ENCODE measurements at places on chromosomes 16 and 17.

DNA sequence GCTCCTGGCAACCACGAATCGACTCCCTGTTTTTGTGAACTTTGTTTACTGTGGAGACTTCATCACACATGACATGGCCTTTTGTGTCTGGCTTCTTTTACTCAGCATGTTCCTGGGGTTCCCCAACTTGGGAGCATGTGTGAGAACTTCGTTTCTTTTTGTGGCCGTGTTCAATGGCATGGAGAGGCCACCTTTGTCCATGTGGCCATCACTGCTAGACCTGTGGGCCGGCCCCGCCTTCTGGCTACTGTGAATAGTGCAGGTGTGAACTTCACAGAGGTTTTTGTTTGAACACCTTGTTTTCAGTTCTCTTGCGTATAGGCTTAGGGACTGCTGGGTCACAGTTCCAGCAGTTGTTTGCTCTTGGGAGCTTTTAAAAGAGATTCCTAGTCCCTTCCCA lies 5.7 kb upstream of the SLC38A8 start:
- no peak for DNase-seq

DNA sequence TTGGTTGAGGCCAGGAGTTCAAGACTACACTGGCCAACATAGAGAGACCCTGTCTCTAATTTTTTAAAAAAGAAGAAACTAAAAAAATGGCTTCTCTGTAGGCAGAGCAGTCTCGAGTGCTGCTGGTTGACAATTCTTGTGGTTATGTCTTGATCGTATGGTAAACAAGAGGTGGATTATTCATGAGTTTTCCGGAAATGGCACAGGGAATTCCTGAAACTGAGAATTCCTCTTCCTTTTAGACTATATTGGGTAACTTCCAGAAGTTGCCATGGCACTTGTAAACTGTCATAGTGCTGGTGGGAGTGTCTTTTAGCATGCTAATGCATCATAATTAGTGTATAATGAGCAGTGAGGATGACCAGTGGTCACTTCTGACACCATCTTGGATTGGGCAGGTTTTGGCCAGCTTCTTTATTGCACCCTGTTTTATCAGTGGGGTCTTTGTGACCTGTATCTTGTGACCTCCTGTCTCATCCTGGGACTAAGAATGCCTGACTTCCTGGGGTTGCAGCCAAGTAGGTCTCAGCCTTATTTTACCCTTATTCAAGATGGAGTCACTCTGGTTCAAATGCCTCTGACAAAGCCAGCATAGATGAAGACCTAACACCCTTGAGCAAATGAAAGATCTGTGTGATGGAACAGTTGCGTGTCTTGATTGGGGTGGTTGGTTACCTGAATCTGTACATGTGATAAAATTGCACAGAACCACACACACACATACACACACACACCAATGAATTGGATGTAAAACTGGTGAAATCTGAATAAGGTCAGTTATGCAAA lies 30.2 kb downstream of the BMERB1 start:
- DNase-seq: no peak

GRCh38 chr16:19478505-19478904 lies 43.4 kb downstream of the GDE1 start:
- DNase-seq: no peak

DNA sequence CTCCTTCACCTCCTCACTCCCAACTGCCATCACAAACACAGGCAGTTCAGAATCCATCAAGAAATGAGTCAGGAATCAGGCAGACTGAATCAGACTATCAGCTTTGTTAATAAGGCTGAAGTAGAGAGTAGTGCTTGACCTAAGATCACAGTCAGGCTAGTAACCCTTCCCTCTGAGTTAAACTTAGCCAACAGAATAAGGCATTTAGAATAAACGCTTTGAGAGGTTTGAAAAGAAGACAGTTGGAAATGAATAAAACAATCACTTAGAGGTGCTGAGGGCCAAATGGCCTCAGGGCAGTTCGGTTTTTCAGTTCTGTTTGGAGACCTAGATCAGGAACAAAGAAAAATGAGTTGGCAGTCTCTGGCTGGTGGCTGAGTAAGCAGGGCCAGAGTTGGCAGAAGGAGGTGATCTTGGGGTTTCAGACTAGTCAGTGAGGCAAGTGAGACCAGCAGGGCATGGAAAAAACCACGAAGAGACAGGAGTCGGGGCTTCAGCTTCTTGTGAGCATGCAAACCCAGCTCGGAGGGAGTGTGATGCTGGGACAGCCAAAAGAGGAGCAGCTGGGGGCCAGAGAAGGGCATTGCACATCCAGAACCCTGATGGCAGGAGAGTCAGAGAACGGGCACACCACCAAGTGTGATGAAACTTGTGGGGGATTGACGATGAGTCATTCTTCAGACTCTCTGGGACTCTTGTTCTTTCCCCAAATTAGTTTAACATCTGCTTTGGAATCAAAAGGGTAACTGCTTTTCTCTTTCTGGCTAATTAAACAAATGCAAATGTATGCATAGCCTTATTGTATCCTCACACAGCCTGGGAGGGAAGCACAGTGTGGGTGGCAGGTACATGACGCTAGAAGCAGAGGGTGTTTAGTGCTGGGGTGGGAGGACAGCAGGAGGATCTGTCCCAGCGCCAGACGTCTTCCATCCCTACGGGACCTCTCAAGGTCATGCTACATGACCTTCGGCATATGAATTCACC lies 54.8 kb downstream of the SPECC1 start:
- DNase-seq: peak; percentile 79

DNA sequence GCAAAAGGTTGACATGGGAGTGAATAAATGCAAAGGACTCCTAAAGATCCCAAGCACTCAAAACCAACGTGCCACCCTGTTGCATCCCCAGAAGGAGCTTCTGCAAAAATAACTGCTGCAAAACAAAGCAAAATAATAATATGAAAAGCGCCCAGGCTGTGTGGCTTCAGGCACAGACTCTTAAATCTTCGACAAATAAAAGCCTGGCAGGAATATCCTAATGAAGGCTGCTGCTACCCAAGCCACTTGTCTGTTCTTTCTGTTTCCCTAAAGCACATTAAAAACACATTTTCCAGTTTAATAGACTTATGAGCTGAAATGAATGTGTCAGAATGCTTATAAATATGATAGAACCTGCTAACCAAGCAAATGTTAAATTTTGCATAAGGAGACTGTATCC lies 154.0 kb downstream of the SLC39A11 start:
- no peak for DNase-seq

- DNase-seq: no peak
Observed at GRCh38 chr17:47335101-47335936, 11.6 kb downstream of the EFCAB13 start.

DNA sequence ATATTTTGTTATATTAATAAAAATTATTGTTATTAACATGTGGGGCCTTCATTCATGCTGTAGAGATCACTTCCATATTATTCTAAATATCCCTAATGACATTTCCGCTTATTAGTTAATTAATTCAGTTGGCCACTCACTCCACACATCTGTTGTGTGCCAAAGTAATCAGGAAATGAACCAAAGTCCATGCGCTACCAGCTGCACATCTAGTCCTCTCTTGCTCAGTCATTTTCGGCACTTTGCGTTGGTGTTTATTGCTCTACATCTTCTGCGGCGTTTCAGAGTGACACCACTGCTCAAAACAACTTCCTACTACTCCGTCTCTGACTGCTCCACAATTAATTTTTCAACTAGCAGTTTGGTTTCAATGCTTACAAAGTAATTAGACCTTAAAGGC lies 101.4 kb upstream of the ZFHX3 start:
- DNase-seq: no peak

GRCh38 chr17:77610972-77611521 lies 347.5 kb upstream of the TNRC6C start:
- DNase-seq: no peak

DNA sequence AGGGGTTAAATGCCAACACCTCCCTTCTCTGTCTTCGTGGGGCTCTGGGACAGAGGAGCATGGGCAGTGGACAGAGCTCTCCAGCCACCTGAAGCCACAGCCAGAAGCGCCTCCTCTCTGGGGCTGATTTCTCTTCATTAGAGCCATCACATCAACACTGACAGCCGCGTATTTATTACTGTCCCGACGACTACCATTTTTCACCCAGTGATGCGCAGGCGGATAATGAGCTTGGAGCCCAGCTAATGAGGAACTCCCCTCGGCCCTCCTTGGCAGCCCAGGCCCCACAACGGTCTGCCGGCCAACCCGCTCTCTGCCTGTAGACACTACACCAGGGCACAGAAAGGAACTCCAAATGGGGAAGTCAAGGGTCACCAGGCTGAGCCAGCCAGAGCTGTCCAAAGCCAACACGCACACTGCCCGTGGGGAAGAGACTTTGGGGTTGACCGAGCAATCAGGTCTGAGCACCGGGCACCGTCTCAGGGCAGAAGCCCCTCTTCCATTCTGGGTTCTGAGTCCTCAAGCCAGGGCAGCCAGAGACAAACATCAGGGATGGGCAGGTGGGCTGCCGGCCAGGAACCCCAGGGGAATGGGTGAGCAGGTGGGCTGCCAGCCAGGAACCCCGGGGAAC lies 13.2 kb downstream of the SDK2 start:
- no peak for DNase-seq

DNA sequence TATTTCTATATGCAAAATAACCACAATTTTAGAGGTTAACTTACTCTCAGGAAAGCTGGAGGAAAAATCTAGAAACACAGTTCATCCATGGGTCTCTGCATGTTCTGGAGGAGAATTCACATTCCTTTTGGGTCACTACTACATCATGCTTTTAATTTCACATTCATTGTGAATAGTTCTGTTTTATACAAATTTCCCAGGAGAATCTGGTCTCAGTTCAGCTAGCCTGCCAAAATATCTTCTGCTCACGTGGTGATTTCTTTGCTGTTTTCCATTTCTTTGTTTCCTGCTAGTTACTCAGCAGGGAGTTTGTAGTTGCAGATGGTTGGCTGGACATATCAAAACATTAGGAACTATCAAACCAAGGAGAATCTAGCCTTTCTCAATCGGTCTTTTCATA lies at the start of gene ABCA9:
Gene ABCA9, minus strand, starts transcription at position 106 of the 400 bp plus-strand sequence. CDS start 9,801 bp downstream, outside the sequence.
- DNase-seq: no peak

GRCh38 chr17:336110-337021 lies 16.2 kb downstream of the RPH3AL start:
- no peak for DNase-seq

DNA sequence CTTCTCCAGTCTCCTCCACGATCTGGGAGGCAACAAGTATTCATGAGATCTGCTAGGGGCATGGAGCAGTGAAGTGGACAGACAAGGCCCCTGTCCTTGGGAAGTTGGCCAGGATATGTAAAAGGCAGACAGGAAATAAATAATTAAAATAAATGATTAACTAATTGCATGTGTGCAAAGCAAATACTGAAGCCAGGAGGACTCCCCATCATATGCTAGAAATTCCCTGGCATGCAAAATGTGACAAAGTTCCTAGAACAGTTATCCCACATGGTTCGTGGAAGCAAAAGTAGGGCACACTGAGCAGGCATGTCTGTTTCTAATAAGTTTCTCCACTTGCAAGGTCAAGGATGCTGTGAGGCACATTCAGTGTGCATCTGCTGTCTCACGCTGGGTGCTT lies 86.8 kb downstream of the CDYL2 start:
- DNase-seq: no peak

DNA sequence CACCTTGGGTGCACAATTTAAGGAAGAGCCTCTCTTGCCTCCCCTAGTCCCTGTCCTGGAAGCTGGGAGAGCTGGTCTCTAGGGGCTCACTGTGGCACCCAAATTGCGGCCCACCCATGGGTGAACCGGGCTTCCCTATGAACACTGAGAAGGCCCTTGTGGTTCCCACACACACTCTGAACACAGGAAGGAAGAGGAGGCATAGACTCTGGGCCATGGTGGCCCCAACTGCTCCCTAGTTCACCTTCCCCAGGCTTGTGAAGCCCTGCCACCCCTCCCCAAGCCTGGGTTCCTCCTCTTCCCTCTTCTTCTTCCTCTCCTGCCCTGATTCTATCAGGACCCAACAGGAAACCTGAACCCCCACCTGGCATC lies 10.5 kb downstream of the SREBF1 start:
- no peak for DNase-seq

DNA sequence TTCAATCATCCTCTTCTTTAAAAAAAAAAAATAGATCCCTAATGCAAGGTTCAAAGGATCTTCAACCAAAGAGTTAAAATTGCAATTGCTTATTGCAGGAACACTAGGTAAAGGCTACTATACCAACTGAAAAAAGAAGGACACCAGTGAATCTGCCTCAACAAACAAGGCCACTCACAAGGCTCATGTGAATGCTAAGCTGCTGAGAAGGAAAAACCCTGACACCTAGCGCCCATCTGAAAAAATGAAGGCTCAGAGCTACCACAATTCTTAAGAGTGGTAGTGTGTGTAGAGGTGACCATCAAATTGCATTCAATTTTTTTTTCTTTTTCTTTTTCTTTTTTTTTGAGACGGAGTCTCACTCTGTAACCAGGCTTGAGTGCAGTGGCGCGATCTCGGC lies 201.6 kb upstream of the C17orf78 start:
- DNase-seq: peak; percentile 11

DNA sequence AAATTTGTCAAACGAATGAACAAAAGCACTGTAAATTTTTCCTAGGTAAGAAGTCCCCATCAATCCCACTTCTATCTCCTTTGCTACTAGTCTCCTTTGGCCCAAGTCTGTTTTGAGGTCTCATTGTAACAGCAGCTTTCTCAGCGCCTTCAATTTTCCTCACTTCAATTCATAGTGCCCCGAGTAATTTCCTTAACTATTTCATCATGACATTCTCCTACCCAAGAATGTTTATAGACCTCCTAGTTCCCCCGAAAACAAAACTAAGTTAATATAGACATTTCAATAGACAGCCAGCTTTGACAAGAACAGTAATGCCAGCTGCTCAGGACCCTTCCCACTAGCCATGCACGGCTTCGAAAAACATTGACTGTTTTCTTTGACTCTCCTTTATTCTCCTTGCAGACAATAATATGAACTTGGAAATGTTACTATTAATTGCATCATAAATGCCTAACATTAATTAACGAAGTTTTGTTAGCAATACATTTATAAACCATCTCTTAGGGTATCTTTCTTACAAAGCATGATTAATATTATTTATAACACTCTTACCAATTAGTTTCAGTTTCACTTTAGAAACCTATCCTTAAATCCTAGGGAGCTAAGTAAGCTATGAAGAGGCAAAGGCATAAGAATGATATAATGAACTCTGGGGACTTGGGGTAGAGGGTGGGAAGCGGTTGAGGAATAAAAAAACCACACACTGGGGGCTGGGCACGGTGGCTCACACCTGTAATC lies 22.8 kb downstream of the GLG1 start:
- no peak for DNase-seq

DNA sequence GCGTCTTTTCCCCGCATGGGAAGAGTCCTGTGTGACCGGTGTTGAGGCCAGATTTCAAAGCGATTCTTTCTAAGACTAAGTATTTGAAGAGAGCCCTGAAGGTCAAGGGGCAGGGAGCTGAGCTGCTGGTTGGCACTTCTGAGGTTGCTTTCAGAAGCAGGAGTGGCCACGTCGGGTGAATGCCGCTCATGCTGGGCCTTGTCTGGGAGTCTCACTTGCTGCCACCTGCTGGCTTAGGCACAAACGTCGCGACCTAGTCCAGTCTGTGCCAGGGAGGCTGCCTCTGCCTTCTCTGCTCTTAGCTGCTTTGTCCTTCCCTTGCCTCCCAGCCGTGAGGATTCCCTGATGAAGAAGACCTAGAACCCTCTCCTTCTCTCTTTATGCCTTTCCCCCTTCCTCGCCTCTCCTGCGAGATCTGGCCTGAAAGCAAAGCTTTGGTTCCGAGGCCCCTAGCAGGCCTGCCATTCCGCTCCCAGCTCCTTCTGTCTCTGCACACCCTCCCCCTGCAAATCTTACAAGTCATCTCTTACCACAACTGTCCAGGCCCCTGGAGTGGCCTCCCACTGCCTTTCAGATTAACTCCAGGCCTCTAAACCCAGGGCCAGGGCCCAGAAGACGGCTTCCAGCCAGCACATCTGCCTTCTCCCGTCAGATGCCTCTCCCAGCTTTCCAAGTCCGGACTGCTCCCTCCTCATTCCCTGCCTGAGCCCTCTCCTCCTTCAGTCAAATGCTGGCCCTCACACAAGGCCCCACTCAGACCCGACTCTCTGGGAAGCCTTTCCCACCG lies 11.4 kb downstream of the CTNS start:
- DNase-seq: peak; percentile 52

Data from hypothalamus (tissue), 51 donors.